Glomerular endothelial cell (primary cell): ENCODE measurements at places on chromosomes 16 and 17. TPM values are rescaled to one million over a fixed set of nuclear protein-coding genes. Genes with fewer than 3 reads are reported as not detected.

The ANKRD40CL gene
- total RNA-seq, result not detected in 2 replicates

The TSNAXIP1 gene
- total RNA-seq, result 0.39 and 0.88 TPM in 2 replicates

The KRT16 gene
- not detected in 2 replicates for total RNA-seq

The EME1 gene
- 2.7 and 3.9 TPM in 2 replicates for total RNA-seq

The RPRML gene
- total RNA-seq, result not detected in 2 replicates

The OTOP3 gene
- not detected in 2 replicates for total RNA-seq

The HIGD1B gene
- not detected in 2 replicates for total RNA-seq

The SLC9A5 gene
- total RNA-seq, result 0.82 and 2.3 TPM in 2 replicates

The ASPHD1 gene
- total RNA-seq, result 1.3 and 4.4 TPM in 2 replicates

The KRTAP9-2 gene
- not detected in 2 replicates for total RNA-seq

DNA sequence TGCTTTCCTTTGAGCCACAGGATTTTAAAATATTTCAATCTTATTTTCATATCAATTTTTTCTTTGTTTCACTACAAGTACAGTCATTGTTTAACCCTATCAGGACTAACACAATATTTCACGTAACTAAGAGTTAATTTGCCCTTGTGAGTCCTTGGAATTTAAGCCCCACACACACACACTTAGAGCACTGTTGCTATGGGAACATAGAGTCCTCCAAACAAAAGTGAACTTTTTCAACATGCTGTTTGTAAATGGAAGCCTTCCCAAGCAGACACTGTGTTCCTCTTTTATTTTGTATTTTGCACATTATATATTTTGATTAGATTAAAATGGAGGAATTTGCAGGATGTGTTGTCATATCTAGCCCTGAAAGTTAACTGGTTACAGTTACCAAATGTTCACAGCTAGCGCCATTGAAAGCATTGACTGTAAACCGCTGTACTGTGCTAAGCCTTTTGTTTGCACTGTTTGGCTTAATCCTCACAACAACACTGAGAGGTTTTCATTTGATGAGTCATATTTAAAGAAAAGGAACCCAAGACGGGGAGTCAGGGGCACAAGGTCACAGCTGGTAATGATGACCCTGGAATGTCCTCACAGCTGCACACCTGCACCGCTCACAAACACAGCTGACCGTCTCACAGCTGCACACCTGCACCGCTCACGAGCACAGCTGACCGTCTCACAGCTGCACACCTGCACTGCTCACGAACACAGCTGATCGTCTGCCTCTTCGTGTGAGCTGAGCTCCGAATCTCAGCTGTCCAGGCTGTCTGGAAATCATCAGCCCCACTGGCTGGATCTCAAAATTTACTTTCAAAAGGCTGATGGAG, 6.3 kb downstream of the HSBP1 start:
- DNase-seq, result no peak

DNA sequence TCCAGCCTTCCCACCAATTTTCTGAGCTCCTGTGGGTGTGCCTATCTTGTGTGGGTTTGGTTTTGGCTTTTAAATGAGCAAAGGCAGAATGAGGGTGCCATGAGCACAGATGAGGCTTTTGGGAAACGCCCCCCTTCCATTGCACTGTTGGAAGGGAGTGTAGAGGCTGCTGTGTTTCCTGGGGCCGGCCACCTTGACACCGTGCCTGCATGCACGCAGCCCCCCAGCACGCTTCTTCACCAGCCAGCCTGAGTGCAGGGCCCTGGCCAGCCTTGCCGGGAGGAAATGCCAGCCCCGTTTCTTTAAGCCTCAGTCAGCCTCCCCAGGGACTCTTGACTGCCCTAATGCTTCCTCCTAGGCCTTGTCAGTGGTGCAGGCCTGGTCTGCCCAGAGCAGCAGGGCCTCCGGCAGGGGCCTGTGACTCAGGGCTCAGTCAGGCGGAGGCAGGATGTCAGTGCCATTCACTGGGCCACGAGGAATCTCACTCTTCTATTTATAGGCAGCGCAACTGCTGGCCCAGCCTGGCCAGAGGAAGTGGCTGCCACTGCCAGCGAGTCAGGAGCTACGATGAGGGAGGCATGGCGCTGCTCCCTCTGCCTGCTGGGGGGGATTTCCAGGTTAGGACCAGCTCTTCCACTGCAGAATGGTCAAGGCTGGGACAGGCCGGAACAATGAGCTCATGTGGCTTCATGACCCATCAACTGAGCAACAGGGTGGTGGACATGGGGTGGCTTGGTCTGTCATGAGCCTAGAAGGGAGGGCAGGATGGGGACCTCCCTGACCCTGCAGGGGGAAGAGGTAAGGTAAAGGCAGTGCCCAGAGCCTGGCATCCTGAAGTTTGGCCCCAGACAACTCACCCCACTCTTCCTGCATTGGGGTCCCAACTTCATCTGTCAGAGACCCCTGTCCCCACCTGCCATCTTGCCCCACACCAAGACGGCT, 205.2 kb downstream of the RAB11FIP4 start:
- DNase-seq, result peak; percentile 83

GRCh38 chr16:50695017-50696000, 1.9 kb downstream of the NOD2 start:
- DNase-seq, result no peak

- no peak for DNase-seq
Measured at GRCh38 chr17:79978548-79978855, 57.2 kb downstream of the TBC1D16 start.

GRCh38 chr16:80973991-80974390, 32.7 kb downstream of the CMC2 start:
- no peak for DNase-seq

GRCh38 chr16:88338896-88339295, 43.9 kb upstream of the ZNF469 start:
- DNase-seq, result no peak

DNA sequence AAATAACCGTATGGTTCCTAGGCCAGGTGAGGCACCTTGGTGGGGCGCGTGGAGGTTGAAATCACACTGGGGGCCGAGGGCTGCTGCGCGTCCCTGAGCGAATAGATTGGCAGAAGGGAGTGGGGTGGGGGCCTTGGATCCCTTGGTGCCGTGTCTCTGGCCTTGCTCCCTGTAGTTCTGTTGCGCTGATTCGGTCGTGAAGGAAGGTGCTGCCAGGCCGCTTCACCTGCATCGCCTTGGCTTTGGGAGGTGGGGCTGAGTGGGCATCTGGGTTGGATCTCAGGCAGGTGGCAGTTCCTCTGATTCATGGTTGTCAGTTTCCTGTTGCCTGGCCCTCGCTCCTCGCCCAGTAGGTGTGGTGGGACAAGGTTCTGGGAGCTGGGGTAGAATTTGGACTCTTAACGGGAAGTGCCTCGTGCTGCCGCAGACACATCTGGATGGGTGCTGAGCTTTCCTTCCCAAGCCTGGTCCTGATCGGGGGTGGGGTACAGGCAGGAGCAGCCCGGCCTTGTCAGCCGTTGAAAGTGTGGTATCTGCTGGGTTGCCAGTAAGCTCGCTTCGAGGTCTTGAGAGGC, 30.1 kb downstream of the PGS1 start:
- DNase-seq, result no peak

GRCh38 chr17:63930951-63931575, 1.1 kb downstream of the CD79B start:
- DNase-seq, result no peak
